ENCODE measurements at places on chromosomes 7 and 10.

- no peak for DNase-seq
These were observed 337.8 kb downstream of the NRG3 start for GRCh38 chr10:82212753-82213152.

DNA sequence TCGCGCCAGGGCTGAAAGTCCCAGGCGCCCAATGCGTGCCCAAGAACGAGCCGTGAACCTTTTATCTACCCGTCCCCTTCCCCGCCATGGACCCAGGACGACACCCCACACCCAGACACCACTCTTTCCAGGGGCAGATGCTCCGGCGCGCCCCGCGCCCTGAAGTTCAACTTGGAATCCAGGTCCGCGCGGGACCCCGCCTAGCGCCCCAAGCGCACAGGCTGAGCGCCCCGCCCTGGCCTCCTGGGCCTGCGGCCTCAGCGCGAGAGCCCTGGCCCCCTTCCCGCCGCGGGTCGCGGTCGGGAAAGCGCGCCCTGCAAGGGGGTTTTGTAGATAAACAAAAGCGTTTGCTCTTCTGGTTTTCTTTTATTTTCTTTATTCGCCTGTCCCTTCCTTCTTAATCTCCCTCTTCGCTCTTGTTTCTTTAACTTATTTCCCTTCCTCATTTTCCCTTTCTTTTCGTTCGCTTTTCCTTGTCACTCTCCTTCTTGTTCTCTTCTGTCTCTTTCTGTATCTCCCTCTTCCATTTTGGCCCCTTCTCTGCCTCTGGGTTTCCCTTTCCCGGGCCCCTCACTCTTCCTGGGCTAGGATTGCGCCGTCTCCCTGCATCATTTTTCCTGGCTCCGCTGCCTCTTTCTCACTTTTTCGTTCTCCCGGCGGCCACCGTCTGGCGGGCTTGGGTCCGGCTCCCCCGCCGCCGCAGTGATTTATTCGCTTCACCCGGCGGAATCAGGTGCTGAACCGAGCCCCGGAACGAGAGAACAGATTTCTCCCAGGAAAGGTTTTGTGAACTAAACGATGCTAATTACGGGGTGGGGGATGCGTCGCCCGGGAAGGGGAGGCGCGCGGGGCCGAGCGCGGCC lies 15.3 kb upstream of the PAX2 start:
- DNase-seq, result no peak

DNA sequence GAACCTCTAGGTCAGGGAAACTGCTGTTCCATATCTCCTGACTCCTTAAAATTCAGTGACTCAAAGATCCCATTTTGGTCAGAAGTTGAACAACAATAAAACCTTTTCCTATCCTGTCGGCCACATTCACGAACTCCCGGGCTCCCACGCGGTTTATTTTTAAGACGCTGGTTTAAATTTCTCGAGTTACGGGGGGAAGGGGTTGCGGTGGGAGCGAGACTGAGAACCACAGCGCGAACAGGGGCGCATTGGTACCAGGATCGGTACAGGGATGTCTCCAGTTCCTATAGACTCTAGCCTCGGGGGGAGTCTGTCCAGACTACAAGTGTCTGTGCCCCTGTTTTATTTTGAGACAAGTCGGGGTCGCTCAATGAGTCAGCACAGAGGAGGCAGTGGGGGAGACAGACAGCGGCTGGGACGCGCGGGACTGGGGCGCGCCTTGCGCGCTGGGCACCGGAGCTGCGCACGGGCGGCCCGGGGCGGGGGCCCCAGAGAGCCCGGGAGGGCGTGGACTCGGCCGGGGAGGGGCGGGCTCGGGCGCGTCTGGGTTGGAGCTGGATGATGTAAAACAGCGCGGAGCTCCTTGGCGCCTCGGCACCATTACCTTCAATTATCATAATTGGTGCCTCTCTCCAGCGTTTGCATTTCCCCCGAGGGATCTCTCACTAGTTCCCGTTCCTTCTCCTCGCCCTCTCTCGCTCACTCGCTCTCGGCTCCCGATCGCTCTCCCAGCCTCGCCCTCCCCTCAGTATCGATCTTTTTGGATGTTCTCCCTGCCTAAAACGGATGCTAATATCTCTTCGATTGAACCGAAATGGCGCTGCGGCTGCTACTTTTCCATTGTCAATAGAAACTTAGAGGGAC lies 8.7 kb upstream of the BAMBI start:
- DNase-seq, result no peak

DNA sequence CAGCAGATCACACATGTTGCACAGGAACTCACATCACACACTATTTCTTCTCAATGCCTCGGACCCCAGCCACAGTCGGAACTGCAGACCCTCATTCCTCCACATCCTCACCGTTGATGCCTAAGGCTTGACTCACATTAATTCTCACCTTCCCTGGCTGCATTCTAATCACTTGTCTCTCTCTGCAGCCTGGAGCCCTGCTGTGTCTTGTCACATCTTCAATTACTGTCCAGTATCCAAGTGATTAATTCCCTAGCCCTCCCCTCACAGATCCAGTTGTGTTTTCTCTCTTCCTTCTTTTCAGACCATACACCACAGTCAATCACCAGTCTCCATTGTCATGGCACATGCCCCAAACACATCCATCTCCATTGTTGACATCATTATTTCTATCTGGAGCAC lies 592.4 kb upstream of the IGFBP3 start:
- no peak for DNase-seq

DNA sequence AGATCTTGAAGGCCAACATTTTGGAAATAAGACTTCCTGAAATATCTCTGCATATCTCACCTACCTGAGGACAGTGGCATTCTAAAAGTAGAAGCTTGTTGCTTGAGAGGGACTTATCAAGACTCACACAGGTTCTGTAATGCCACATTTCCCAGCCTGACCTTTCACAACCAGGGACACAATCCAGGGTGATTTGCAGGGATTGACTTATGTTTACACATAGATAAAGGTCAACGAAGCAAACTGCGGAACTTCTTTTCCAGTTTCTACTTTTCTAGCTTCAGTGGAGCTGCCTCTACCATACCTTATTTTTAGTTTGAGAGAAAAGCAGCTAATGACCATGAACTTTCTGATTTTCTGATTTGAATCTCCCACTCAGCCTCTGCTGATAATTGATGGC lies 148.7 kb downstream of the SLC16A9 start:
- DNase-seq, result no peak

DNA sequence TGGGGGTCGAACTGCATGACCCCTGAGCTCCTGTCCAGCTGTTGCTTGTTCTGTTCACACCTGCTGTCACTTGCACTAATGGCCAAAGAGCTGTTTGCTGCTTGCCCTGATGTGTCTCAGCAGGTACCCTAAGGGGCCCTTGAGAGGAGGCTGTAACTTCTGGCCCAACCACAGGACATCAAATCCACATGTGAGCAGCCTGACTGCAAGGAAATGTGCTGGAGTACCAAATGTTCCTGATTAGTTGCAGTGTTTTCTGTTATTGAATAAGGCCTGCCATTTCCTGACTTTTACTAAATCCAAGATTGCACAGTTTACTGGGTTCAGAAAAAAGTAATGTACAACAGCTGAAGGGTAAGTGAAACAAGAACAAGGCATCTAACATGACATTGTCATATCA lies 91.7 kb upstream of the IL6 start:
- no peak for DNase-seq

GRCh38 chr7:50268990-50269389 lies 35.5 kb upstream of the IKZF1 start:
- no peak for DNase-seq

GRCh38 chr7:13312307-13312706 lies 624.9 kb downstream of the ARL4A start:
- no peak for DNase-seq

- no peak for DNase-seq
These were observed 82.9 kb upstream of the NAMPT start for GRCh38 chr7:106367664-106368063.

Data from esophagus squamous epithelium (tissue), 5 donors.